ENCODE measurements at places on chromosomes 11 and 22.
A peak's percentile ranks its signal among the peaks of the same experiment; 100 is the strongest.

DNA sequence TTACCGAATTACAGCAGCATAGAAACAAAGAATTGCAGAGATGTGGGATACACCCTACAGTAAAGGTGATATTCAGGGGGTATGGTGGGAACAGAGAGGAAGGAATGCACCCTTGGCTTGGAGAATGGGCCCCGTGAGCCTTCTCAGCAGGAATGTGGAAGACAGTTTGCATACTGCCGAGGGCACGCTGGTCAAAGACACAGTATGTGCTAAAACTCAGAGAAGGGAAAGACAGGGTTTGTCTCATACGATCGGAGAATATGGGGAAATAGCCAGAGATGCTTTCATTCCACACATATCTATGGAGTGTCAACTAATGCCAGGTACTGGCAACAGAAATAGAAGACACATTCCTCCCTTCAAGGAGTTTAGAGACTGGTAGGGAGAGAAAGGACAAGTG, 36.9 kb downstream of the UBASH3B start:
- DNase-seq, result no peak

DNA sequence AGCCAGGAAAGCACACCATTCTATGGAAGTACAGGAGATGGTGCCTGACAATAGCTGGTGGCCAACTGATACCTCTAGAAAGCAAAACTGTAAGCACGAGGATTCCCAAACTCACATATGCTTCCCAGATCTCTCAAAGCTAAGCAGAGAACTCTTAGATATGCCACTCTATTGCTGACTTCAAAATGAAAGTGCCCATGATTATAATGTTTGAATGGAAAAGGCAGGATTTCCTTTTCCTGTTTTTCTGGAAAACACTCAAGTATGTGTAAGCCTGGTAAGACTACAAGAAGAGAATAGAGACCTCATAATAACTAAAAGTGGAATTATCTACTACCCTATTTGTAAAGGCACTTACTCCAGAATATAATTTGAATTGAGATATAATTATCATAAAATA, 2.6 kb upstream of the CARD18 start:
- no peak for DNase-seq

- DNase-seq, result no peak
Measured at GRCh38 chr22:20904008-20904979, 12.9 kb upstream of the CRKL start.

- DNase-seq, result no peak
Measured at GRCh38 chr11:90221803-90222458, 918 bp downstream of the CHORDC1 start.

GRCh38 chr11:72860010-72860409, 45.8 kb downstream of the ATG16L2 start:
- DNase-seq, result no peak

DNA sequence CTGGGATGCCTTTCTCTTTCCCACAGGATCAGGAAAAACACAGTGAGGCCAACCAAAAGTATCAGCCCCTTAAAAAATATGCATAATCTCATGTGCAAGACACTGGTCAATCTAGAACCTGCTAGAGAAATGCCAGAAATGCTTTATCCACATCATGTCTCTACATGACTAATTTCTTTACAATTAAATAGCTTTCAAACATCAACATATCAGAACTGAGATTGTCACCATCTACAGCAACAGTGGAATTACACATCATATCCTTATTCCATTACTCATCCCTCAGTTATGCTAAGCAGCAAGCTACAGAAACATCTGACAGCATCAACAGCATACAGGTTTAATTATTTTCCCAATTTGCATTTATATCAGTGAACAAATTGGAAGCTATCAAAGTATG, 78.8 kb downstream of the DDIAS start:
- no peak for DNase-seq

- DNase-seq, result no peak
Measured at GRCh38 chr11:111734101-111734953, 31.9 kb downstream of the PPP2R1B start.

- DNase-seq, result no peak
Measured at GRCh38 chr11:122031813-122032212, 84.2 kb downstream of the BLID start.

GRCh38 chr11:36500315-36500721, 9.8 kb downstream of the TRAF6 start:
- no peak for DNase-seq

DNA sequence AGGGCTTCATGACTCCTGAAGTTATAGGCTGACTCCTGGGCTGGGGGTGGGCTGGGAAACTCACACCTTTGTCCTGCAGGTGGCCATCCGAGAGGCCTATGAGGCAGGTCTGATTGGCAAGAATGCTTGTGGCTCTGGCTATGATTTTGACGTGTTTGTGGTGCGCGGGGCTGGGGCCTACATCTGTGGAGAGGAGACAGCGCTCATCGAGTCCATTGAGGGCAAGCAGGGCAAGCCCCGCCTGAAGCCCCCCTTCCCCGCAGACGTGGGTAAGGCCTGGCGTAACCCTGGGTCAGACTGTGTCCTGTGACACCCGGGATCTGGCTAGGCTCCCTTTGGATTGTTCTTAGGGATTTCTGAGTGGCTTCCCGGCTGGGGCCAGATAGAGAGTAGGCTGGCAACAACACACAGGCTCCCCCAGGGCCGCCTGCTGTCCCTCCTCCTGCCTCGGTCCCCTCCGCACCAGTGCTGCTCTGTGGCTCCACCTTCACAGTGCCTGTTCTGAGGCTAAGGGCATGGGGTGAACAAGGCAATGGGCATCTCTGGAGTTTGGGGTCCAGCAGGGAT, 3.6 kb downstream of the NDUFV1 start:
- no peak for DNase-seq

GRCh38 chr11:116861539-116861938, 24.1 kb upstream of the APOA1 start:
- no peak for DNase-seq

DNA sequence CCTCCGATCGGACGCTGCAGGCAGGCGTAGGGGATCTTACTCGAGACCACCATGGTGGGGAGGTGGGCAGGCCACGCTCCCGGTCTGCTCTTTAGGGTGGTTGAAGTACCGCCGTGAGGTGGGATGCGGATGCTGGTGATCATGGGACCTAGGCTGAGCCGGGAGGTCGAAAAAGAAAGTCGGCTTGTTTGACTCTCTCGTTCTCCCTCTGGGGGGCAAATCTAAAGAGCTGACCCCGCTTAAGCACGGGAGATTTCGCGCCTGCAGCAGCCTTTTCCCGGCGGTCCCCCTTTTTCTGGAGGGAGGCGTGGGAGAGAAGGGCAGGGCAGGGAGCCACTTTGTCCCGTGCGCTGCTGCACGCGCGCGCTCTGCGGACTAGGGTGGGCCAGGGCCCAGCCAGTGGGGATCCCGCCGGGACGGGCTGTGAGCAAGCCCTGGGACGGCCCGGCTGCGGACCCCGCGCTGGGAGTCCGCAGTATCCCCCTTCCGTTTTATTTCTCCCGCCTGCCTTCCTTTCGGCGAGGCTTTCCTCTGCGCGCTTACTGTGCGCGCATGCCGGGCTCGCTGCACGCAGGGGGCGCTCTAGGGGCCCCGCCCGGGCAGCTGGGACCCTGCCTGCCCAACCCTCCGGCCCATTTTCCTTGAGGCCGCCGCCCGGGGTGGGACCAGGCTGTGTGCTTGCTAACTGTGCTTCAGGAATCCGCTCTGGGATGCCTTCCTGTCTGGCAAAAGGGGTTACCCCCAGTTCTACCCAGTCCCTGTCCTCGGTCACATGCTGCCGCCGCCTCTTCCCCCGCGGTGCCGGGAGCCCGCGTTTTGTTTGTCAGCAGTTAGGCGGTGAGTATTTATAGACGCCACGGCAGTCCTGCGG, 81.0 kb downstream of the PRR5L start:
- DNase-seq, result peak; percentile 51

- no peak for DNase-seq
Measured at GRCh38 chr11:125960771-125961170, 14.9 kb downstream of the VSIG10L2 start.

- DNase-seq, result no peak
Measured at GRCh38 chr11:129224538-129224937, 32.4 kb upstream of the ARHGAP32 start.

GRCh38 chr11:13776134-13776815, 107.8 kb downstream of the FAR1 start:
- no peak for DNase-seq

DNA sequence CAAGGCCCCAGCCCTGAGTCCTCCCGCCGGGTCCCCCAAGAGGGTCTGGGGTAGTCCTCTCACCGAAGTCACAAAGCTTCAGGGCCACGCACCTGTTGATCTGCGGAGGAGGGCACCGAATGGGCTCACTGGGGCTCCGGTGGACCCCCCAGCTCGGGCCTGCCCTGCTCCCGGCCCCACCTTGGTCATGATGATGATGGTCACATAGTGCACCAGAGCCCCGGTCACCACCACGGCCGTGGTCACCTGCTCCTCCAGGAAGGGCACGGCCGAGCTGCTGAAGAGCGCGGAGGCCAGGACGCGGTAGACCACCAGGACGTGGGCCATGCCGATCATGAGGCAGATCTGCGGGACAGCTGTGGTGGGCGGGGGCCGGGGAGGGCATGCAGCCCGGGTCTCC, 13.5 kb upstream of the SIGIRR start:
- no peak for DNase-seq

All from stimulated activated CD4-positive, alpha-beta T cell treated with anti-CD3 and anti-CD28 coated beads, Interleukin-4, amount 100 ng/mL, for 24 hours (primary cell).